ENCODE measurements at places on chromosomes 16 and 17. TPM values are rescaled to one million over a fixed set of nuclear protein-coding genes. Genes with fewer than 3 reads are reported as not detected.

GRCh38 chr17:75152922-75153779 lies 1.2 kb downstream of the JPT1 start:
- peak; percentile 62 for DNase-seq

GRCh38 chr17:21387616-21388015 lies 11.5 kb downstream of the KCNJ12 start:
- DNase-seq, result no peak

GRCh38 chr17:43529947-43530287 lies 16.2 kb downstream of the ETV4 start:
- no peak for DNase-seq

DNA sequence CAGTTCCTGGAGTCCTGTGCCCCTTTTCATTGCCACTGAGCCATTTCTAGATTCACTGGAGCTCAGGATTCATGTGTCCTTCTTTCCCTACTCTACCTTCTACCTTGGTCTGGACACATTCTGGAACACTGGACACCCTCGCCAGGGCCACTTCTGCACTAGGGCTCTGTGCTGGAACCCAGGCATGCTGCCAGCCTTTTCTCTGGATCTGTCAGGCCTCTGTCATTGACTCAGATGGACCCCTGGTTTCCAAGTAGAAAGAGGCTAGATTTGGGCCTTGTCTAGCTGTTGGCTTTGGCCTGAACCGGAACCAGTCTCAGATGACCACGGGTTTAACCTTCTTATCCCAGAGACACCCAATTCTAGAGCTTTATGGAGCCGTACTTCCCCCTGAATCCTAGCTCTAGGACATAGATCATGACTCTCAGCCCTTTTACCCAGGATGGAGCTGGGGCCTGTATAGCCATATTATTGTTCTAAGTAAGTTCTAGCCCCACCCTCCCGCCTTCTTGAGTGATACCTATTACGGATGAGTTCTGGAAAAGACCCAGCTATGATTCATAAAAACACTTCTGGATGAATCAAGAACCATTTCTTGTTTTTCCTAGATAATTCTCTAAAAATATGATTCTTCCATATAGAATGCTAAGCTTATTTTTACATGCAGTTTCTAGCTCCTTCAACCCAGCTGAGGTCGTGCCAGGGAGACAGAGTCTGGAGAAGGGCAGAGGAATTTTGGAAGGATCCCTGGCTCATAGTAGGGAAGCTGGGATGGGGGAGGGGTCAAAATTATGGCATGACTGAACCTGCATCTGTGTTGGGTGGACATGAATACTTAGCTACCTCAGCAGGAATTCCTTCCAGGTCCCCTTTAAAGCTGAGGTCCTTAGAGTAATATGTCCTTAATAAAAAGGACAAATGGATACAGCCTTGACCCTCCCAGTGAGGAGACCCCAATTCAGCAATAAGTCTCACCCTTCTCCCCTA lies 1.1 kb upstream of the CHRNB1 start:
- no peak for DNase-seq

DNA sequence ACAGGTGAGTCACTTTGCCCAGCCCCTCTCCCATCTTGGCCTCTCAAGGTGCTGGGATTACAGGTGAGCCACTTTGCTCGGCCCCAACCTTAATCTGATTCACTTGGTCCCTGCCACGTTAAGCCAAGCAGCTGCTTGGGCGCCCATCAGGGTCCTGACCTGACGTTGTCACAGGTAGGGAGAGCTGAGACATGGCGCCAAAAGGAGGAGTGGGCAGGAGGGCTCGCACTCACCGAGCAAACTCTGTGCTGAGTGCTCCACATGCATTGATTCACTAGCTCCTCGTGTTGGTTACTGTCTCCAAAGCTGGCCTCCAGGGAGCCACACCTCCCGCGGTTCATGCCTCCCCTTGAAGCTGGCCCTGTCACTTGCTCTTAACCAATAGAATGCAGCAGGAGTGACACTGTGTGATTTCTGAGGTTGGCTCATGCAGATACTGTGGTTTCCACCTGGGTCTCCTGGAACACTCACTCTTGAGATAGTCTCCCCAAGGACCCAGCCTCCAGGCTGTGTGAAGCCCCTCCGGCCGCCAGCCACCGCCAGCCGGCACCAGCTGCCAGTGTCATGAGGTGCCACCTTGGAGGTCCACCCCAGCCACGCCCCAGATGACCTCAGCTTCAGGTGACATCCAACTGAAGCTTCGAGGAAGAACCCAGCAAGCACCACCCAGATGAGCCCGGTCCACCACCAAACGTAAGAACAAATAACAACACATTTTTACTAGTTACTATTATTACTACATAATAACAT lies 223.0 kb downstream of the GSG1L start:
- no peak for DNase-seq

DNA sequence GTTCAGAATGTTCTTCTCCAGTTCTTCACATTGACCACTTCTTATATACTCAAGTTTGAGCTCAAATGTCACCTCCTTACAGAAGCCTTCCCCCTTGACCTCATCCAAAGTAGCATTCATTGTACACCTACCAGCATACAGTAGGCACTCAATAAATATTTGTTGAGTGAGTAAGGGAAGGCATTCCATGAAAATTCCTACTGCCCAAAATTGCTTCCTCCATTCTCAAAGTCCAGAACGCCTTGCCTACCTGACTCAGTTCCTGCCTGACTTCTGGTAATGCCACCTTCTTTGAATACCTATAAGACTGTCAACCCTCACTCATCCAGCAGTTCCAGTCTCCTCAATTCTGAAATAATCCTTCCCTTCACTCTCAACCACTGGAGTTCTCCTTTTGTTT lies 14.8 kb upstream of the BPTF start:
- no peak for DNase-seq

The TMEM92 gene
- total RNA-seq, result 0.09 TPM

The WSCD1 gene
- not detected for total RNA-seq
